ENCODE measurements at places on chromosomes 3 and 15. TPM values are rescaled to one million over a fixed set of nuclear protein-coding genes. Genes with fewer than 3 reads are reported as not detected.

CDHR4 gene
- 0.54 TPM for total RNA-seq

HYAL1 gene
- total RNA-seq = 47.5 TPM

VPS39 gene
- total RNA-seq = 70.9 TPM

SLC6A6 gene
- 64.0 TPM for total RNA-seq

CFAP161 gene
- total RNA-seq = 0.50 TPM

SPATA12 gene
- total RNA-seq = not detected

MFN1 gene
- 50.2 TPM for total RNA-seq

IGF2BP2 gene
- 26.9 TPM for total RNA-seq

VEPH1 gene
- 17.8 TPM for total RNA-seq

KLHL6 gene
- total RNA-seq = 9.8 TPM

GABRG3 gene
- not detected for total RNA-seq

SPTSSB gene
- total RNA-seq = 7.8 TPM

ZNF502 gene
- 6.0 TPM for total RNA-seq

CCDC39 gene
- 0.60 TPM for total RNA-seq

SEMA3B gene
- total RNA-seq = 96.1 TPM

ACY1 gene
- total RNA-seq = 68.1 TPM

BOC gene
- total RNA-seq = 22.2 TPM

KCNMB3 gene
- 3.7 TPM for total RNA-seq

RNF123 gene
- 43.7 TPM for total RNA-seq

TBC1D2B gene
- total RNA-seq = 41.6 TPM

NEO1 gene
- 43.3 TPM for total RNA-seq

LIPH gene
- 14.7 TPM for total RNA-seq

SLC28A2 gene
- total RNA-seq = not detected

RAB6B gene
- 17.7 TPM for total RNA-seq

ALPK3 gene
- total RNA-seq = 20.2 TPM

SPTBN5 gene
- total RNA-seq = 1.2 TPM

P2RY12 gene
- total RNA-seq = 2.2 TPM

XCR1 gene
- 1.4 TPM for total RNA-seq

MORC1 gene
- total RNA-seq = 0.06 TPM

TERC gene
- total RNA-seq = 2.1 TPM

RFT1 gene
- total RNA-seq = 22.8 TPM

AQP9 gene
- 1.4 TPM for total RNA-seq

POPDC2 gene
- 3.2 TPM for total RNA-seq

FAM174B gene
- total RNA-seq = 13.8 TPM

PLSCR4 gene
- total RNA-seq = 33.0 TPM

GSK3B gene
- total RNA-seq = 52.1 TPM

A4GNT gene
- total RNA-seq = not detected

DAZL gene
- total RNA-seq = not detected

ZNF717 gene
- total RNA-seq = 19.8 TPM

KBTBD13 gene
- total RNA-seq = 0.06 TPM

EPHA3 gene
- total RNA-seq = 6.5 TPM

IMPG2 gene
- 0.85 TPM for total RNA-seq

JMJD7 gene
- total RNA-seq = 16.2 TPM

DNAH1 gene
- 12.1 TPM for total RNA-seq

IGSF10 gene
- 0.63 TPM for total RNA-seq

GP9 gene
- not detected for total RNA-seq

HCN4 gene
- 0.50 TPM for total RNA-seq

GCSAM gene
- total RNA-seq = 0.88 TPM

Measured in kidney (tissue), 22 donors.